Kidney epithelial cell (primary cell): ENCODE measurements at places on chromosomes 2 and 18. TPM values are rescaled to one million over a fixed set of nuclear protein-coding genes. Genes with fewer than 3 reads are reported as not detected.

DNA sequence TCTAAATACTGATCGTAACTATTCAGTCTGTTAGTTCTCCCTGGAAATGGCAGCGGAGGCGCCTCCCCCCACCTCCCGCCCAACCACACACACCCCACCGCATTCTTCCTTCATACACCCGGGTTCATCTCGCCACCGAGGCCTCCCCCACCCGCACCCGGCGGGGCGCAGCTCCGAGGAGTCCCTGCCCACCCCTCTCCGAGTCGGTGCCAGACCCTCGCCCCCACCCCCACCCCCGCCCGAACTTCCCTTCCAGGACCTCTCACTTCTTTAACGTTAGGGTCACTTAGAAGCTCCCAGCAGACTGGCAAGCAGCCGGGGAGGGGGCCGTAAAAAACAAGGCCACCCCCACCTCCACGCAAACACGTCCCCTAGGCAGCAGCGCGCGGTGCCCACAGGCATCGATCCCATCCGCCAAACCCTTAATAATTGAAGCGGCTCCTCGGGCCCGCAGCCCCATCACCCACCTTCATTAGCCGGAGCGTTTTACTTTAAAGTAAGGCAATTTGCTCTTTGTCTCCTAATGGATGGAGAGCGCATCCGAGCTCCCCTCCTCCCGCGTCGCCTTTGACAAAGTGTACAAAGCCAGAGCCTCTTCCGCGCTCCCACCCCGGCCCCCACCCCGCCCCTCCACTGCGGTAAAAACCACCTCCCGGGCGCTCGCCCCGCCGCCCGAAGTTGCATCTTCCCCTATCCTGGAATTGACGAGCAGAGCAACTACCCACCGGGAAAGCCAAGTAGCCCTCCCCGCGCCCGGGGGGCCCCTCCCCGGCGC, 624 bp downstream of the ZNF516 start:
- no peak for DNase-seq

- DNase-seq: no peak
Measured at GRCh38 chr2:111239107-111239506, 118.4 kb downstream of the BCL2L11 start.

DNA sequence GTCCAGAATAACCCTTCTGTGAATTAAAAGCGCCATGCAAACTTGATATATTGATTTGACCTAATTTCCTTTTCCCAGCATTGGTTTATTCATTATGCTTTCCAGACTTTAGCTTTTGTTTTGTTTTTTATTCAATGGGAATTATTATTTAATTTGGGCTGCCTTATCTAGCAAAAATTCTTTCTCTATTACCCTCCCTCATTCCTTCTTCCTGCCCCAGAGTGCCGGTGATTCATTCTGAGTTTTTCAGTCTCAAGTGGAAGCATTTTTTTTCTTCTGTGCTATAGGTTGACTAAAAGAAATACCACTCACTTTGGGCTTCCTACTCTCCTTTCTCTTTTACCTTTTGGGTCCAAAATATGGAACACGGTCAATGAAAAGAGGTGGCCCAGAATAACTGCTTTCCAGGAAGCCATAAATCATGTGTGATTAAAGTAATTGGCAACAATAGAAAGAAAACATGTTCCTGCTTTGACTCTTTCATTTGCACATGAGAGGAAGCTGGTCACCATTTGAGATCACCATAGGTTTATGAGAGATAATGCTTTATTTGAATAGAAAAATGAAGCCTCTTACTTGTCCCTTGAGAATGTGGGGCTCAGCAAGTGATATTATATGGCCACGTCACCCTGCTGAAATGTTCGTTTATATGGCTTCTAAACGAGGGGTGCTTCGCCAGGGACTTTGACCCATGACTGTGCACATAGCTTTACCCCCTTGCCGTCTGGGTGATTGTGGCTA, 422.8 kb upstream of the ZEB2 start:
- DNase-seq: no peak

DNA sequence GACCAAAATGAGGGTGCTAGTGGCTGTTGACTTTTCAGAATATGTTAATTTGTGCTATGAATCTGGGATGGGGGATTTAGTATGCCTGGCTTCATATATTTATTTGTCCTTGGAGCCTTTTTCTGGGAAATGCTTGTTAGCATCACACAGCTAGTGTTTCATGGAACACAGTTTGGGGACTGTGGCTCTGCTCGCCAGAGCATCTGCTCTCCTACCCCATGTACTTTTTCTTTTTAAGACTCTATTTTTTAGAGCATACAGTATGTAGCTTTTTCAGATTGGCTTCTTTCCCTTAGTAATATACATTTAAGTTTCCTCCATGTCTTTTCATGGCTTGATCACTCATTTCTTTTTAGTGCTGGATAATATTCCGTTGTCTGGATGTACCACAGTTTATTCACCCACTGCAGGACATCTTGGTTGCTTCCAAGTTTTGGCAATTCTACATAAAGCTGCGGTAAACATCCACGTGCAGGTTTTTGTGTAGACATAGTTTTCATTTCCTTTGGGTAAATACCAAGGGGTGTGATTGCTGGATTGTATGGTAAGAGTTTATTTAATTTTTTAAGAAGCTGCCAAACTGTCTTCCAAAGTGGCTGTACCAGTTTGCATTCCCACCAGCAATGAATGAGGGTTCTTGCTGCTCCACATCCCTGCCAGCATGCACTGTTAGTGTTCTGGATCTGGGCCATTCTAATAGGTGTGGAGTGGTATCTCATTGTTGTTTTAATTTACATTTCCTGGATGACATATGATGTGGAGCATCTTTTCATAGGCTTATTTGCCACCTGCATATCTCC, 44.1 kb downstream of the EFR3B start:
- no peak for DNase-seq

IL1RL2 gene
- 0.62 and 2.1 TPM in 2 replicates for total RNA-seq

C2orf80 gene
- total RNA-seq: not detected in 2 replicates

CYRIA gene
- total RNA-seq: 3.0 and 4.2 TPM in 2 replicates

DSC3 gene
- 3.3 and 3.4 TPM in 2 replicates for total RNA-seq

BOK gene
- total RNA-seq: 86.8 and 93.7 TPM in 2 replicates
